GM04504 (cell line): ENCODE measurements at places on chromosomes 1 and 21.

DNA sequence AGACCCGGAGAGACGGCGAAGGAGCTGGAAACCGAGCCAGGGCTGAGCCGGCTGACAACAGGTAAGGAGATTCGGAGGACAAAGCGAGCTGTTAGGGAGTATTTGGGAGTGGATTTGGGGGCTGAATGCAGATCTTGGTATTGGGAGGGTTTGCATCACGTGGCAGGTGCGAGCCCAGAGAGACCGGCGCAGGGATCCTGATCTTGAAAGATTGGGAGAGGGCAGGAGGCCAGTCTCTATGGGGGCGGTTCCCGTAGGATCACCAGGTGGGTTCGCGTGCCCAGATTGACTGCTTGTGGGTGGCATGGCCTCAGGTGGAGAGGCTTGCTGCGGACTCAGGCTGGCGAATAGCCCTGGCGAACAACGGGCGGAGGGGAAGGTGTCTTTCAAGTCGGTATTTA is 204 bp downstream of the CIART start:
- no peak for DNase-seq

GRCh38 chr21:41726058-41726558 is 40.7 kb downstream of the RIPK4 start:
- DNase-seq = no peak

DNA sequence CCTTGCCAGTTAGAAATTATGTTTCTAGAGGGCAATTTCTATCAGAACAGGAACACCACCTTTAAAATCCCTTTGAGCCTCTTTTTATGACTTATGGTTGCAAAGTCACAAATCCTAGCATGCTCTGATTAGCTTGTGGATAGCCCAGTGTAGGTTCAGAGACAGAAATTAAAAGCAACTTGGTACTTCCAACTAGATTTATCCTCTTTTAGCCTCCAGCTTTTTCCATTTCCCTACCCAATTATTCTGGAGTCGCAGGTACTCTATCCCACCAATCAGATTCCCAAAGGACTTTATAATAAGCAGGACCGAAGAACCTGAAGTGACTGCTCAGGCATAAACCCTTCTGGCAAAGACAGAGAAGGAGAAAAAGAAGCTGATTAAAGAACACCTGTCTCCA is 33.4 kb upstream of the LRRC53 start:
- DNase-seq = no peak

DNA sequence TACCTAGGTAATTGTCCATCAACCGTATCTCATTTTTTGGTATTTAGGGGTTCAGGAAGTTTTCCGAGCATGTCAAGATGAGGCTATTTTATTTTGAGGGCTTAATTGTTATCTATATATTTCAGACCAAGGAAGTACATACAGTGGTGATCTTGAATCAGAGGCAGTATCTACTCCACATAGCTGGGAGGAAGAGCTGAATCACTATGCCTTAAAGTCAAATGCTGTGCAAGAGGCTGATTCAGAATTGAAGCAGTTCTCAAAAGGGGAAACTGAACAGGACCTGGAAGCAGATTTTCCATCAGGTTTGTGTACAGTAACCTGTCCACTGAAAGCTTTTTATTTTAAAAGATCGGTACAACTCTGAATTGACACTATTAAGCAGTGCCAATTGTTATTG is 130.2 kb downstream of the ZMYM4 start:
- no peak for DNase-seq

DNA sequence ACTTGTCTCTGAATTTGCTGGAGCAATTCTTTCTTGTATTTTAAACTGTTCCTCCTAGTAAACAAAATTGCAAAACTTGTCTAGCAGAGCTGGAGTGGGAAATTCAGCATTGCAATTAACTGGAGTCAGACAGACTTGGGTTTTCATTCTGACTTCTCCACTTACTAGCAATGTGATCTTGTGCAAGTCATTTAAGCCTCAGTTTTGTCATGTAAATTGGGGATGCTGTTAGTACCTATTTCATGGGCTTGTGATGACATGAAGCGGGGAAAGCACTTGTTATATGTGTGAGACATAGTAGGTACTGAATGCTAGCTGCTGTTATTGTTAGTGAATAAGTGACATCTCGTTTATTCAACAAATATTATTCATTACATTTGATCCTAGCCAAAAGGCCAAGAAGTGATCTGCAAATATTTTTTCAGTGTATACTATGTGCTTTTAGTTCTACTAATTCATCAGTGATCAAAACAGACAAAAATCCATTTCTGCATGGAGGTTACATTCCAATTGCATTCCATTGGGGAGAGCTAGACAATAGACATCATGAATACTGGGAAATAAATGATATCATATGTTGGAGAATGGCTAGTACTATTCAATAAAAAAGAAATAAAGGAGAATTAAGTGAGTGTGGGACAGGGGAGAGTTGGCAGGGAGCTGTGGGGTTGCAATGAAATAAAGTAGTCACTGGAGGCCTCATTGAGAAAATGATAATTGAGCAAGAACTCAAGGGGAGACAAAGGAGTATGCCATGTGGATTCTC is 47.1 kb downstream of the CACHD1 start:
- no peak for DNase-seq

DNA sequence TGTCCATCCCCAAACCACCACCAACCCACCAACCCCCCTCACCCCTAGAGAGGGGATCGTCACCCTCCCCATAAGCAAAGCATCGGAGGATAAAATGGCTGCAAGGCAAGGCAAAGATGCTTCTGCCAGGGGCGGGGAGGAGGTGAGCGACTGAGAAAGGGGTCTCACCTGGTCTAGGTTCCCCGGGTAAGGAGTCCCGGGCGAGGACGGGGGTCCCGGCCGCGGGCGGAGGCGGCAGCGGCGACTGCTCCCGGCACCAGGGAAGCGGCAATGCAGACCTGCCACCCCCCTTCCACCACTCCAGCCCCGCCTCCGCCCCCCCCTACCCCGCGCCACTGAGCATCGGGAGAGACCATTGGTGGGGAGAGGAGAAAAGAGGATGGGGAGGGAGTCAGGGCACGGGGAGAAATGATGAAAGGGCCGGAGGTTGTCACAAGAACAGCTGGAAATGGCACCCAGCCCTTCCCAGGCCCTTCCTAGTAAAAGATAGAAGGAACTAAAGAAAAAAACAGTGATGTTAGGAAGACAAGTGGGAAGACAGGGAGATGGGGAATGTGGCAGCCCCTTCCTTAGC is at the start of gene SV2A:
TSS of gene SV2A (minus strand) at position 274 of the 574 bp plus-strand sequence. CDS start 4,004 bp downstream, outside the sequence.
- peak; percentile 26 for DNase-seq

- peak; percentile 85 for DNase-seq
These were observed 373.7 kb downstream of the SRGAP2C start for GRCh38 chr1:121558514-121558913.

DNA sequence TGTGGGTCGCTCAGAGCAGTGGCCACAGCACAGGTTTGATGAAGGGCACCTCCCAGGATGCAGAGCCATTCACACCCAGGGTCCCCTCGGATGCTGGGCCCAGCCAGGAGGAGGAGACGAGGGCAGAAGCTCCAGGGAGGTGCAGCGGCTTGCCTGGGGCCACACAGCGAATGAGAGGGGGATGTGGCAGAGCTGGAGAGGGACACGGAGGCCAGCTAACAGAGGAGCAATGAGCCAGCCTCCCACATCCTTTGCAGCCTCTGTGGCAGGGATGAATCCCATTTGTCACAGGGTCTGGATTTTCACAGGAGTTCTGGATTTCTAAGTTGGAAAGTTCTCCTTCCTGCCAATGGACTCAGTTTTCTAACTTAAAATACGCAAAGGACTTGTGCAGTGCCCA is 35.9 kb downstream of the CHD5 start:
- no peak for DNase-seq

DNA sequence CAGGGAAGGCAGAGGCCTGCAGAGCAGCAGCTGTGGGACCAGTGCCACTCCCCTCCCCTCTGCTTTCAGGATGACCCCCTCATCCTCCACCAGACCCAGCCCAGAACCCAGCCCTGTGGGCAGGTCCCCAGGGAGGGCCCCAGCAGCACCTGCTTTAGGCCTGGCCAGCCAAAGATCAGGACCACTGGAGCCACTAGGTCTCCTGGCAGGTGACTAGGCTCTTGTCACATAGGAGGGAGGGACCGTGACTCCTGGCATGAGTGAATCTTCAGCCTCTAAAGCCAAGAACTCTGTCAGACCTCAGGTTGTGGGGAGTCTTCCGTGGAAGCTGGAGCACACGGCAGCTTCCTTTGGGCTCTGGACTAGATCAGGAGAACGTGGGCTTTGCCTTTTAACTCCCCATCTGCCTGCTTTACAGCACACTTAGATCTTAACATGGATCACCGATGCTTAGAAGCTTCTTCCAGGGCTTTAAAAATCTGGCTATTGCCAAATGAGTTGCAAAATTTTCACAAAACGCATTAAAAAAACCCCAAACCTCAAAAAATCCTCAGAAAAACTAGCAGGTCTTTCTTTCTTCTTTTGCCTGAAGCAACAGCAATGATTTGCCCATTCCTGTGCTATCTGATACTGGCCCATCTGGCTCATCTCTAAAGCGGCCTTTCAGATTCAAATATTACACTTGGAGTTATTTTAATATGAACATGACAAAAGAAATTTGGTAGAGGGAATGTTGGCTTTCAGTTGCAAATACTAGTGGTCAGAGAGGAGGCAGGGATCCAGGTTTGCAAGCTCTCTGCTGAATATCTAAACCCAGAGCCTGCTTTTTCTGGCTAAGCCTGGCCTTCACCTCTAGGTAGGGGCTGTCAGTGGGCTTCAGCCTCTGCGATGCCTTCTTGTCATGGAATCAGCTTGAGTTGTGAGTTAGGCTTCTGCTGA is 235.2 kb downstream of the SDCCAG8 start:
- DNase-seq = peak; percentile 66

DNA sequence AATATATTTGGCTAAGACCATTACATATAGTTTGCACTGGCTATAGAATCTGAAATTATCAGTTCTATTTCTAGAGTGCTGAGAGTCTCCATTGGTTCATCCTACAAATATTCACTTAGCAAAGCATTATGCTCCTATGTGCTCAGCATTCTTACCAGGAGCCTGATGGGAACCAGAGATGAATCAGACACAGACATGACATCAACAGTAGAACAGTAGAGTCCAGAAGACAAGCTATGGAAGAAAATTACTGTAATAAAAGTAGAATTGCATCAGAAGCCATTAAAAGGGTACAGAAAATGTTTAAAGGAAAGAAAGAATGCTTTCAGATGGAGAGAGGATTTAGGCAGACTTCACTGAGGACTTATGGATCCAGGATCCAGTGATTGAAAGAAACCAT is 271.7 kb upstream of the SNX7 start:
- peak; percentile 63 for DNase-seq

DNA sequence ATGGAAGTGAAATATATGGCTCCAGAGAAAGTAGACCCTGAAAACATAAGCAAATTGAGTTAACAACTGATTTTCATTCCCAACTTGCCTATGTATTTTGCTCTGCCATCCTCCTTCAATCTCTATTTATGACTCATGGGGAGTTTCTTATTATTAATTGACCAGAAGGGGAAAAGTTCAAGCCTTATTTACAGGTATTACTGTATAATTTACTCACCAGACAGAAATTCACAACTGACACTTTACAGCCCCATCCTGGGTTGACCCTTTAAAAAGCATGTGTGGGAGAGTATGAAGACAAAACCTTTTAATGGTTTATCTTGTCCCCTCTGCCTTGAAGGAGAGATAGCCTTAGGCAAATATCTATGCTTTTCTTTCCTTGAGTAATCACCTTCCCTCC is 39.8 kb upstream of the C1orf53 start:
- no peak for DNase-seq

DNA sequence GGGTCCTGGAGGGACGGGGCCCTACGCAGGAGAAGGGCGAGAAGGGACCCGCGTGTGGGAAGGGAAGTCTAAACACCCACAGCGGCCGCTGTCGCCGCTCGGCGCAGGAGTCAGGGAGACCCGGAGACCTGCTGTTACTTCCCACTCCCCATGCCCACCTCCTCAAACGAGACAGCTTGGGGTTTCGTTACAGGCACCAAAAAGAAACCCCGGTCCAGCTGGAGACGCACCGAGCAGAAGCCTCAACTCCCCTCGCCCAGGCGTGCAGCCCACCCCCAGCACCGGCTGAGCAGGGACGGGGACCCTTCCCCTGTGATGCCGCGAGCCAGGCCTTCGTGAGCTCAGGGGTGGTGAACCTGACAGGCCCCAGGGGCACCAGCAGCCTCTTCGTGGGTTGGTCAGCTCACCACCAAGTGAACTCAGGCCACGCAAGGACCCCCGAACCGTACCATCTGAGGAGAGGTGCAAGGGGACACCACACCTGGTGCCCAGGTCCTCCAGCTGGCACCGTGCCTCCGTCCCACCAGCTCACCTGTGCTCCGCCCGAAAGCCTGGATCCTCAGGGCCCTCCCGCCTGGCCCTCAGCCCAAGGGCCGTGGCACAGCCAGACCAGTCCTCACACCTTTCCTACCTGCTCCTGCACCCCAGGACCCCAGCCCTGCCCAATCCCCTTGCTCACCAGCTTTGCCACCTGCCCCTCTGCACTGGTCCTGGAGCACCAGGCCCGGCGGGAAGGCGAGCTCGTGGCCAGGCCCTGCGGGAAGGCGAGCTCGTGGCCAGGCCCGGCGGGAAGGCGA is 5.0 kb downstream of the SDF4 start:
- no peak for DNase-seq

GRCh38 chr1:1763657-1764621 is 14.3 kb downstream of the NADK start:
- DNase-seq = peak; percentile 51

DNA sequence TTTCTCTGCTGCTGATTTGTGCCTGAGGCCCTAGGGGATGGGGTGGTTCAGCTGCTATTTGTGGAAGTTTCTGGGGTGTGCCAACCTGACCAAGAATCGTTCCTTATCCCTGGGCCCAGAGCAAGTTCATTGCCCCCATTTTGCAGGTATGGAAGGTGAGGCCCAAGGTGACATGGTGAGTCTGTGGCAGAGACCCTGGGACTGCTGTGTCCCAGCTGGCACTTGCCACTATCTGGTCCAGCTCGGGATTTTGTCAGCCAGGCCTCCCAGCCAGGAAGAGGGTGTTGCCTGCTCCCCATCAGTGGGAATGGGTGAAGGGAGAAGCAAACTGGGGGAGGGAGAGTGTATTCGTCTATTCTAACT is 18.9 kb upstream of the LRP8 start:
- DNase-seq = no peak

DNA sequence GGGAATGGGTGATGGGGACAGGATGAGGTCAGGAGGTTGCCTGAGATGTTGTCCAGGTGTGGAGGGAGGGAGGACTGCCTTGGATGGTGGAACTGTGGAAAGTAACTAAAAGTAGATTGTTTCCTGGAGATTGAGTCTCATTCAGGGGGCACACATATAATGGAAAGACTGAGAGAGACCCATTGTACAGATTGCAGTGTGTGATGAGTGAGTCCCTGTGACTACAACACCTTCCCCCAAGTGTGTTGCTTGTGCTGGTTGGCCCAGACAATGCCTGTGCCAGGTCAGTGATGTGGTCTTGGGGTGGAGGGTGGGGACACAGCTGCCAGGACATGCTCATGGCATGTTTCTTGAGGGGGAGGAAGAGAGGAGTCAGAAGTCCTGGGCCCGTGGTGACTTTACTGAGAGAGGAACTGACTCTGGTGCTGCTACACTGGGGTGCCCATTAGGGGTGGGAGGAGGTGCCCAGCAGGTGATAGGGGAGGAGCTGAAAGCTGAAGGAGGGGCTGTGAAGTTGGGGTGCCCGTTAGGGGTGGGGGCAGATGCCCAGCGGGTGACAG is 5.2 kb downstream of the SNAP47 start:
- DNase-seq = no peak

GRCh38 chr1:89641781-89642180 is 8.9 kb downstream of the LRRC8C start:
- DNase-seq = no peak

GRCh38 chr1:62362061-62362917 is 43.1 kb upstream of the KANK4 start:
- no peak for DNase-seq

- DNase-seq = no peak
These were observed 250.8 kb upstream of the KIAA0040 start for GRCh38 chr1:175443332-175443731.

- DNase-seq = no peak
These were observed 426.7 kb downstream of the KCNT2 start for GRCh38 chr1:196181594-196181878.

- DNase-seq = no peak
These were observed 374.6 kb upstream of the USP24 start for GRCh38 chr1:55589671-55590297.
